Vagina (tissue), 2 donors: ENCODE measurements at places on chromosomes 6 and 20.

- no peak for DNase-seq
These were observed 108.8 kb downstream of the TIAM2 start for GRCh38 chr6:155103816-155104366.

- DNase-seq = no peak
These were observed 265.0 kb downstream of the TENT5A start for GRCh38 chr6:81487489-81487888.

DNA sequence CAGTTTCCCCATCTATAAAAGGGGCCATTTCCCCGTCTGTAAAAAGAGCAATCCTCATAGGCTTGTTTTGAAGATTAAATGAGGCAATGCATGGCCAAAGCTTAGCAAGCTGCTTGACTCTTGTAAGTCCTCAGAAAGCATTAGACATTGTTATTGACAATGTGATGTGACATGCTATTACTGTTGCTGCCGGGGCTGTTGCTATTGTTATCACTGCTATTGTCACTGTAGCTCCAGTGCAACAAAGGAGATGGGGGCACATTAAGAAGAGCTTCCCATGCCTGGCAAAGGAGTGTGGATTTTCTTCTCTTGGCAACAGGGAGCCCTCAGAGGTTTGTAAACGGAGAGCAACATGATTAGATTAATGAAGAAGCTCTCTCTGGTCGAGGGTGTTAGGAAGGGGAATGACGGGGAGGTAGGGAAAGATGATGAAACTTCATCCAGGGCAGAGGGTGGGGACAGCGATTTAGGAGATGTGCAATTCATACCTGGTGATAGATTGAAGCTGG is 33.1 kb upstream of the FAM83D start:
- no peak for DNase-seq

GRCh38 chr6:111173341-111173740 is 86.0 kb downstream of the SLC16A10 start:
- no peak for DNase-seq

DNA sequence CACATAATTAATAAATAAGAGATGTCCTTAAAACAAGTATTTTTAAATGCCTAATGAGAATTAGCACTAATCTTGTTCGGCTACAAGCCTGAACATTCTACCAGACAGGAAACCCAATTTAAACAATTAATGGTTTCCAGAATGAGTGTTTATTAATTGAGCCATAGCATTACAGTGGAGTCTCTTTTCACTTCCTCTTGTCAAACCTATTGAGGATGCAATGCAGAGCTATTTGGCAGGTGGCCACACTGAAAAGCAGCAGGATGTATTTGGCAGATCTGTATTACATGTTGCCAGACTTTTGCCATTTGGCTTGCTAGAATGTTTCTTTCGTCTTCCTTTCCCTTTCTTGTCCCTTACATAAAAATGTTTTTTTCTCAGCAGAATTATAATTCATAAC is 475.2 kb upstream of the MARCKS start:
- DNase-seq = no peak

GRCh38 chr6:131023834-131024504 is 39.1 kb downstream of the EPB41L2 start:
- DNase-seq = no peak

- no peak for DNase-seq
These were observed 32.7 kb upstream of the SLC22A1 start for GRCh38 chr6:160088784-160089533.

DNA sequence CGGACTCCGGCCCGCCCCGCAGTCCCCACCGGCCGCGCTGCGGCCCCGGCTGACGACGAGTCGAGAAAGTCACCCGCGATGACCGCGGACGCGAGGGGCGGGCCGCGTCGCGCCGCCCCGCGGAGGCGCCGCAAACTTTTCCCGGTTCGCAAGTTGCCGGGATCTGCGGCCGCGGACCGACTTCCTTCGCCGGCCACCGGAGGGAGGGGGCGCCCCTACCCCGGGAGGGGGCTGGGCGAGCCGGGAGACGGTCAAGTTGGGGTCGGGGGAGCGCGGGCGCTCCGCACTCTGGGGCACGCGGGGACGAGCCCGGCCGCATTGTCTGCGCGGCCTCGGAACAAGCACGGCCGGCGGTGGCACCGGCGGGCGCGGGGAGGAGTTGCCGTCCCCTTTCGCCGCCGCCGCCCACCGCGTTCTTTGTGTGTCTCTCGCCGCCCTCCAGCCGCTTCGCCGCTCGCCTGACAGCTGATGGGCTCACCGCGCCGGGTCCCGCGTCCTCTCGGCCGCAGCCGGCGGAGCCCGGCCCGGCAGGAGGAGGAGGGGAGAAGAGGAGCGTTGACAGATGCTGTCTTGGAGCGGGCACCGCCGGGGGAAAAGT is 131.6 kb downstream of the OGFRL1 start:
- no peak for DNase-seq

DNA sequence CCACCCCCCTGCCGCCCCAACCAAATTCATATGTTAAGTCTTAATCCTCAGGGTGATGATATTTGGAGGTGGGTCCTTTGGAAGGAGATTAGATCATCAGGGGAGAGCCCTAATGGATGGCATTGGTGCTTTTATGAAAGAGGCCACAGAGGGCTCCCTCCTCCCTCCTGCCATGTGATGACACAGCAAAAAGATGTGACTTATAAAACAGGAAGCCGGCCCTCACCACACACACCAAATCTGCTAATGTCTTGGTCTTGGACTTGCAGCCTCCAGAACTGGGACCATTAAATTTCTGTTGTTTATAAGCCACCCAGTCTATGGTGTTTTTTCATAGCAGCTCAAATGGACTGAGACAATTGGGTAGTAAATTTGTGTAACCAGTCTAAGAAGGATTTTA is 176.3 kb downstream of the ADGRG6 start:
- no peak for DNase-seq

DNA sequence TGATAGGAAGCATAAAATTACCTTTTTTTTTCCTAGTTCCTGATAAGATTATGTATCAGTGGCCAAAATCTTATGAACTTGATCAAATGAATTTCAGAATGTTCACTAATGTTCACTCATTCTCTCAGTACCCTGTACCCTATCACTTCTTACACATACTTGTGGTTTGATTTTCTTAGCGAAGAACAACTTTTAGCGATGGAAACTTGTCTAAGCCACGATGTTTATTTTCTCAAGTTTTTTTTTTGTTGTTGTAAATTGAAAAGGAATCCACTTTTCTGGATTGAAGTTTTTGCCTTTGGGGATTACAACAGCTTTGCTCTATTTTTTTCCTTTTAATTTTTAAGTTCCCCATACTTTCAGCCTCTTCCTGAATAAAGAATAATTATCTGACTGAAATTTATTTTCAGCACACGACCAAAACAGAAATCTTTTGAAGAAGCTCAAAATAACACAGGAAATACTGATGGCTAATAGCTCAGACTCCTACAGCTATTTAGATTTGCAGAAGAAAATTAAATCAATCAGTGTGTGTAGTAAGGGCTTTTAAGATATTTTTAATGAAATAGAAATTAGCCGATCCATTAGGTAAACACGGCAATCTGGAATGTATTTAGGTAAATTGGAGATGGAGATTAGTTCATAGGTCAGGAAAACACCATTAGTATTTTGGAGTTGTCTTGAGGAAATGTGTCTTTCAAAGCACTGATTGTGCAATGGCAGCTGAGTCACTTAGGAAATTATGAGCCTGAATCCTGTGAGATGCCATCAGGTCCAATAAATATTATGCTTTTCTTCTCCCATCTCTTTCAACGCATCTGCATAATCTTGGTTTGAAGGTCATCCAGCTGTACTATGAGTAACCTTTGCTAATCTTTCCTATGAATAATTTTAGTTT is 217.5 kb downstream of the GJA1 start:
- no peak for DNase-seq

- DNase-seq = no peak
These were observed 156.4 kb upstream of the LAMP5 start for GRCh38 chr20:9358001-9358400.

DNA sequence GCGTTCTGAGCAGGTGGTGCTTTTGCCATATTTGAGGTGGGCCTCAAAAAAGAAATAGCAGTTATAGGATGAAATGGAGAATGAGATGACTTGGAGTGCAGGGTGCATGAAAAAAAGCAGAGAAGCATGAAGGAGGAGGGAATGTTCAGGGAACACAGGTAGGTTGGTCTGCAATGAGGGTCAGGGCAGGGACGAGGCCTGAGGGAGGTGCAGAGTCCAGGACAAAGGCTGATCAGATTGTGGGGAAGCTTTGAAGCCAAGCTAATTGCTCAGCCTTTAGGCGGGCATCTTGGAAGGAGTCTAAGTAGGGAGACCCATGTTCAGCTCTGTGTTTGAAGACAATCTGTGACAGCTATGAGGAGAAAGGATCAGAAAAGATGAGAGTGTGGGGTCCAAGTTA is 12.0 kb downstream of the TRAM2 start:
- DNase-seq = no peak
